Mesenteric fat pad (tissue), 1 donor: ENCODE measurements at places on chromosomes 2 and 18. TPM values are rescaled to one million over a fixed set of nuclear protein-coding genes. Genes with fewer than 3 reads are reported as not detected.

CLK1 gene
- total RNA-seq, result 105 TPM

DLX1 gene
- total RNA-seq, result 0.19 TPM

RGPD4 gene
- total RNA-seq, result not detected

CERS6 gene
- total RNA-seq, result 23.1 TPM

DNA sequence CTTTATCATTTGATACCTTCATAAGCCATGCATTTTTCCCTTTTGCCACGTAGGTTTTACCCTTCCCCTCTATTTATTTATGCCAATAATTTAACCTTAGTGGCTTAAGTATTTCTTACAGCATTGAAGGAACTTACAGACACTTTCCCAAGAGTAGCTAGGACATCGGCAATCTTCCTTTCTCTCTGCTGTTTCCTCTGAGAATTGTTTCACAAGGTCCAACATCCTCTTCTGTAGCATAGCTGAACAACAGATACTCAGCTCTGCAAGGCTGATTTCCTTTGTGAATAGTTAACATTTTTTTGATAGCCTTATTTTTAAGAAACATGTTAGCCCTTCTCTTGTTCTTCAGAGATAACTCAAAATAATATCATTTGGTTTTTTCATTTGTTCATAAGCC, 1.1 kb upstream of the GCA start:
- no peak for DNase-seq

- DNase-seq, result peak; percentile 59
Measured at GRCh38 chr2:21250673-21251072, 126.9 kb downstream of the TDRD15 start.

DNA sequence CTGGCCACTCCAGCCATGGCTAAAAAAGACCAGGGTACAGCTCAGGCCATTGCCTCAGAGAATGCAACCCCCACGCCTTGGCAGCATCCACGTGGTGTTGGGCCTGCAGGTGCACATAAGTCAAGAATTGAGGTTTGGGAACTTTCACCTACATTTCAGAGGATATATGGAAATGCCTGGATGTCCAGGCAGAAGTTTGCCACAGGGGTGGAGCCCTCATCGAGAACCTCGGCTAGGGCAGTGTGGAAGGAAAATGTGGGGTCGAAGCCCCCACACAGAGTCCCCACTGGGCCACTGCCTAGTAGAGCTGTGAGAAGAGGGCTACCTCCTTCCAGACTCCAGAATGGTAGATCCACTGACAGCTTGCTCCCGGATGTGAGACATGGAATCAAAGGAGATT, 477.3 kb downstream of the LPIN1 start:
- no peak for DNase-seq

GRCh38 chr2:38149531-38149930, 73.6 kb upstream of the CYP1B1 start:
- DNase-seq, result no peak

DNA sequence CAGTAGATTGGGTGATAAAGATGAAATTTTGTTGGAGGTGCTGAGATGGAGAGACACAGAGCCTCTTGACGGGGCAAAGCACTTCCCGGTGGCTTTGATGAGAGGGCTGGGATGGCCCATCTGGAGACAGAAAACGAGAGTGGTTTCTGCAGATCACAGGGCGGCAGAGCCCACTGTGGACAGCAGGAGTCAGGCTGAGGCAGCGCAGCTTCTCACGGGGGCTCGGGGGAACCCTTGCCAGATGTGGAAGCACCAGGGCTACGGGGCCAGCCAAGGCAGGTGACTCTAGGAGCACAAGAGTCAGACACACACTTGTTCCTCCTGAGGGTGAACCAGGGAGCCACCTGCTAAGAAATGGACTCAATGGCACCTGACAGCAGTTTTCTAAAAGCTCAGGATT, 78.5 kb downstream of the TPO start:
- peak; percentile 49 for DNase-seq

GRCh38 chr2:157758586-157758985, 117.5 kb downstream of the ACVR1 start:
- DNase-seq, result no peak

DNA sequence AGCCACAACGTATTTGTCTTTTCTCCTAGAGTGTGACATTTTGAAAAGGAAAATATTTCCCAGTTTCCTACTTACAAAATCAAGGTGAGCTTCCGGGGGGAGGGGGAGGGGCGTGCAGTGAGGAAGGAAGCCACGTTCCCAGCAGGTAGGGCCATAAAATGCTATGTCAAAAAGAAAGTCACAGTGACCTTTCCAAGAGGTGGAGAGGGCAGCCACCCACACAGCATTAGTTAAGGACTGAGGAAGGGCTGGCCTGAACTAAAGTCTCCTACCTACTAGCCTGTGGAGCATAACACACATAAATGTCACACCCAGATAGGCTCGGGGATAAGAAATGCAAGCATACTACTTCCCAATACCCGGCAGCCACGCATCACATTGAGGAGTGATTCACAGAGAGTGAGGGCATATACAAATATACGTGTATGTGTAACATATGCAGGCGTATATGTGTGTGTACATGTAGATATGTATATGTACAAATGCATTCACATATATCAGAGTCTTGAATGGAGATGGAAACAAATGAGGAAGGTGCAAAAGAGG, 191.1 kb downstream of the STK39 start:
- no peak for DNase-seq

GRCh38 chr2:130376433-130377293, 20.8 kb downstream of the PTPN18 start:
- no peak for DNase-seq

DNA sequence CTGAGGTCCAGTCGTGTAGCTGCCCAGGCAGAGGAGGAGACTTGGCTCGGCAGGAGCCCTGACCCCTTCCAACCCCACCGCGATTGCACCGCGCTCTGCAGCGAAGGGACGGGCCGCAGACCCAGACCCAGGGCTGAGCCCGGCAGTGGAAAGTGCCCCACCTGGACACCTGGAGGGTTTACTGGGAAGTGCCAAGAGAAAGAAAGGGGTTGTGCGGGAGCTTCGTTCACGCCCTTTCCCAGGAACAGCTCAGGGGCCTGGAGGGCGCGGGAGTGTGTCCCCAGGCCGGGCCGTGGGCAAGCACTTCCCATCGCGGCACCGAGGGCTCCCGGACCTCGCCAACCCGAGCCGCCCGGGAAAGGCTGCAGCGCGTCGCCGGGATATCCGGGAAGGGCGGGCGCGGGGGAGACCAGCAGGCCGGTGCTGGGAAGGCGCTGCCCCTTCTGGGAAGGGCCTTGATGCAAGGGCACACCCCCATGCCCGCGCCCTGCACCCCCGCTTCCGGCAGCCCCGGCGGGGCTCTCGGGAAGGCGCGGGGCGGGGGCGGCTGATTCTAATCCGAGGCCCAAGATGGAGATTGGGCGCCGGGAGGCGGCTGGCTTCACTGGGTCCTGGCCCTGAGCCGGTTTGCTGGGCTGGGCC, 36.1 kb upstream of the MRPL33 start:
- peak; percentile 95 for DNase-seq

DNA sequence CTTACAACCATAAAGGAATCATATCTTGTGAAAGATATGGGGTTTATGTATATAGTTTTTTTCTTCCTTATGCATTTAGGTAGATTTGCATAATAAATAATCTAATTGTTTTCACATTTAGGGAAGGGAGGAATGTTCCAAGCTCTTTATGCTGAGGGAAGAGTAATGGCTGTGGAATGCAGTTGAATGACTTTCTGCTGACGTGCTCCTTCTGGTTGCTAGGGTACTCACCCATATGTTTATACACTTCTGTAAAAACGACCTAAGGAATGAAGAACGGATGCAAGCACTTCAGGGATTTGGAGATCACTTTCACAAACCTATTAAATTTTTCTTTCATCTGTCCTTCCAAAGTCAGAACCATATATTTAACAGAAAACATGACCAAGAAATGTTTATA, 29.2 kb upstream of the PPP4R1 start:
- no peak for DNase-seq

- DNase-seq, result no peak
Measured at GRCh38 chr2:36369163-36369562, 13.6 kb downstream of the CRIM1 start.
